NAMALWA (cell line): ENCODE measurements at places on chromosomes 7 and 10.

- no peak for DNase-seq
These were observed 78.2 kb upstream of the STEAP1B start for GRCh38 chr7:22578007-22578733.

GRCh38 chr7:74193054-74193453 lies 16.8 kb upstream of the LAT2 start:
- DNase-seq, result no peak

DNA sequence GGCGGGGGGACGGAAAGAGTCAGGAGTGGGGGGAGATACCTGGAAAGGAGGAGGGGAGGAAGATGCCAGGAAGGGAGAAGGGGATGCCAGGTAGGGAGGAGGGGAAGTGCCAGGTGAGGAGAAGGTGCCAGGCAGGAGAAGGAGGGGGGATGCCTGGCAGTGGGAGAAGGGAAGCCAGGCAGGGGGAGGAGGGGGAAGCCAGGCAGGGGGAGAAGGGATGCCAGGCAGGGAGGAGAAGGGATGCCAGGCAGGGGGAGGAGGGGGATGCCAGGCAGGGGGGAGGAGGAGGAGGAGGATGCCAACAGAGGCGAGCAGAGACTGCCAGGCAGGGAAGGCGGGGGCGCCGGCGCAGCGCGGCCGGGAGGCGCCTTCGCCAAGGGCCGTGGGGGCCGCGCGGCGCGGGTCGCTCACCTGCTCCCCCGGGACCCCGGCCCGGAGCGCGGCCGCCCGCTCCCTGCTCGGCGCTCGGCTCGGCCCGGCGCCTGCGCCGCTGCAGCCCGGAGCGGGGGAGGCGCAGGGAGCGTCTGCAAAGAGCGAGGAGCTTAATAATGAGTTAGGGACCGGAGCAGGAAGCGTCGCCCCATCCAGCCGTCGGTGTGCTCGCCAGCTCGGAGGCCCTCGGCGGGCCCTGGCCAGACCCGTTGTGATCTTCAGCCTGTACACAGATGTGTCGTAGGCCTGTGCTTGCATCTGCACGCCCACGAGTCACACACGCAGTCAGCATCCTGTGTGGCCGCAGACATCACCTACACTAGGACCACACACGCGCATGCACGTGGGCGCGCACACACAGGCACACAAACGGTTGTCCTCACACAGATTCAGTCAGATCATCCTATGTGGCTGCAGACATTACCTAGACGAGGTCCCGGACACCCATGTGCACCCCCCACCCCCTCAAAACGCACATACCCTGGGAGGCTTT lies 28.4 kb upstream of the SMARCD3 start:
- DNase-seq, result peak; percentile 75

DNA sequence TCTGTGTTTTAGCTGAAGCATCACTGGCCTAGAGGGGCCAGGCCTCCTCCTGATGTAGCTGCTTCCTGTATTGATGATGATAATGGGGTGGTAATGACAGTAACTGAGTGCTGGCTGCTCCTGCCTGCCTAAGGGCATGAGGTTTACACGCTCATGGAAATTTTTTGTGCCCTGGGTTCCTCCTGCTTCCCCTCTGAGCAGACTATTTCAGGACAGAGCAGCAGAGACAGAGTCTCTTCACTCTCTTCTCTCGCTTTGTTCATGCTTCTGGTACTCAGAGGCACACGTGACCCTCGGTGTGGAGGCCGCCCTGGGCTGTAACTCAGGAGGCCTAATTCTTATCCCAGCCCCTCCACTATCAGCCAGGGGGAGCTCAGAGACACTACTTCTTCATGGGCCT lies 27.9 kb downstream of the LRRC20 start:
- DNase-seq, result no peak

DNA sequence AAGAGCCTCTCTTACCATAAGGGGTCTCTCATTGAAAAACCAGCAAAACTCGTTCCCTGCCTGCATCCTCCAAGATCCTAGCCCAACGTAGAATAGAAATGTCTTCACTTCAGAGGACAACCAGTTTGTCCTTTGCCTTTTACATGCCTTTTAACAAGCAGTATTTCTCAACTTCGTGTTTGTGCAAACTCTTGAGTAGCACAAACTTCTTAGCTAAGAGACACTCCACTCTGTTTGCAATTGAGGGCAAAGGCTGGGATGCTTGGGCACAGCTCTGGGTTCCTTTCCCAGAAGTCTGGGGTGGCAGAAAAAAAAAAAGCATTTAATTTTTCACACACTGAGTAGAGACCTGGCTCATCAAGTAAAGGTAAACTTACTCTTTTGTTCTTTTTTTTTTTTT lies 19.5 kb upstream of the KCTD7 start:
- DNase-seq, result no peak

GRCh38 chr7:21054427-21055112 lies 267.9 kb upstream of the SP8 start:
- no peak for DNase-seq

GRCh38 chr7:28700790-28701203 lies 257.3 kb downstream of the TRIL start:
- DNase-seq, result no peak

DNA sequence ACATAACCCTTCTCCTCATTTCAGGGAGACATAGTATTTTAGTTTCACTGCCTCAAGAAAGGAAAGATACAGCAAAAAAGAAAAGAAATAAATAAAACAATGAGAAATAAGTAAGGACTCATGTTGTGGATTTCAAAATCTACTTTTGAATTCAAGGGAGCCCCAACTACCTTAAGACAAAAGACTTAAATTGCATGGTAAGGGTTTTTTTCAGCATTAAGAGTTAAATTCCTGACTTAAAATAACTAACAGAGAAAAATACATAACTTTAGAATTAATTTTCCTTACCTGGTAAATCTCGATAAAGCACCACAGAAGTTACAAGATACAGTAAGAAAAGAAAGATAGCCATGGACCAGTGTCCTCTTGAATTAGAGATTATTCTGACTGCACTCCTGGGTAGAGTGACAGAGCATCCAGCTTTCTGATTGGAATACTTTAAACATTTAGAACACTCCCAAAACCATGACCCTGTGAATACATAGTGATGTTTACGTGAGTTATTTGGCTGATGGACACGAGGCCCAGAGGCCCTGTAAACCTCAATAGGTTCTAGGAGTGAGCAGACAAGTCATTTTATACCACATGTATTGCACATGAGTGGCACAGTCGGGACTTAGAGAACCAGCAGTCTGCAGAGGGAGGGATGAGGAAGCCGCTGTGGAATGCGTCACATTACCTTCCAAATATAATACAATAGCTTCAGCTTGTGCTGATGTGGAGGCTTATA lies 292.5 kb upstream of the SEMA3C start:
- DNase-seq, result no peak

DNA sequence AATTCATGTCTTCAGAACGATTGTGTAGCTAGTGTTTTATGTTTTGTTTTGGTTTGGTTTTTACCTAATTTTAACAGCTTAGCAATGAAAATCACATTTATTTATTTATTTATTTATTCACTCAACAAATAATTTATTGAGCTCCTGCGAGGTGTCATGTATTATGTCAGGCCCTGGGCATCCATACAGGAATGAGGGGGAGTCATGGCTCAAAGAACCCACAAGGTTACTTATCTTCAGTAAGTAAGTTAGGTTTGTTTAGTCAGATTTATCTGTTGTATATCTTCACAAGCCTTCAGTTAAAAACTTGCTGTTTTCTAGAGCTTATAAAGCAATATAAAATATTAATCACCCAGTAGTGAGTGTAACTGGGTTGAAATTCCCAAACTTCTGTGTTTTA lies 45.4 kb downstream of the FOXP2 start:
- DNase-seq, result no peak

- DNase-seq, result no peak
These were observed 75.8 kb downstream of the PODXL start for GRCh38 chr7:131480384-131481315.

GRCh38 chr7:132041108-132041507 lies 484.7 kb upstream of the PODXL start:
- DNase-seq, result no peak

GRCh38 chr10:50503661-50504320 lies 120.0 kb downstream of the SGMS1 start:
- DNase-seq, result no peak

- DNase-seq, result no peak
These were observed 6.9 kb downstream of the SNX10 start for GRCh38 chr7:26298472-26299058.

- no peak for DNase-seq
These were observed 148.0 kb upstream of the NRP1 start for GRCh38 chr10:33482486-33482885.

- DNase-seq, result no peak
These were observed 181.4 kb upstream of the SMIM30 start for GRCh38 chr7:113299748-113300147.

- no peak for DNase-seq
These were observed 49.1 kb upstream of the ADCY1 start for GRCh38 chr7:45525057-45525456.

DNA sequence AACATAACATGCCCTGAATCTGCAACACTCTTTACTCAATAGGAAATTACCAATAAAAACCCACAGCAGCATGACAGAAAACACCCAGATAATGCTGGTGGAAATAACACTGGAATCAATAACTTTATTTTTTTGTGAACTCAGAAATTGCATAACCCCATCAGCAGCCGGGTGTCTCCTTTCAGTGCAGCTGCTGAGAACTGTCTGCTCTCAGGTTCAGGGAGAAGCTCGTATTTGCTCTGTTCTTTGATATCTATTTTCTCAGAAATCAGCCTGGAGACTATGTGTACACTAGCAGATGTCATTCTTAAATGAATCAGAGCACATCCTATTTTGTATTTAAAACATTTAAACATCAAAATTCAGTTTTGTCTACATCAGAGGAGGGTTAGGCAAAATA lies 506.0 kb downstream of the POM121L12 start:
- DNase-seq, result no peak

DNA sequence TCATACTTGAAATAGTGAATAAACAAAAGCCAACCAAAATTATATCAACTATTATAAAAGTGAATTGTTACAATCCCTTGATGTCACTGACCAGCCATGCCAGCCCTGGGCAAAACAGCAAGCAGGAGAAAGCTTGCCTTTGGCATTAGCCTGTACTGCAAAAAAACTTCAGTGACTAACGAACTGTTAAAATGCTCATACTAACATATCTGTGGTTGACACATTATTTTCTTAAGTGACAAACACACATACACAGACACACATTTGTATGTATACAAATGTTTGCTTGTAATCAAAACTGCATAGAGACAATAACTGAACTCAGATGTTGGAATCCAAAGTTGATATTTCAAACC lies 29.5 kb downstream of the CHCHD3 start:
- DNase-seq, result no peak

GRCh38 chr7:1137517-1138167 lies 22.4 kb downstream of the ZFAND2A start:
- DNase-seq, result no peak

GRCh38 chr7:114973147-114973546 lies 51.3 kb downstream of the MDFIC start:
- DNase-seq, result no peak

- DNase-seq, result no peak
These were observed 162.6 kb upstream of the GDF10 start for GRCh38 chr10:47137311-47137851.

GRCh38 chr10:31321396-31321941 lies 2.5 kb downstream of the ZEB1 start:
- DNase-seq, result peak; percentile 65

DNA sequence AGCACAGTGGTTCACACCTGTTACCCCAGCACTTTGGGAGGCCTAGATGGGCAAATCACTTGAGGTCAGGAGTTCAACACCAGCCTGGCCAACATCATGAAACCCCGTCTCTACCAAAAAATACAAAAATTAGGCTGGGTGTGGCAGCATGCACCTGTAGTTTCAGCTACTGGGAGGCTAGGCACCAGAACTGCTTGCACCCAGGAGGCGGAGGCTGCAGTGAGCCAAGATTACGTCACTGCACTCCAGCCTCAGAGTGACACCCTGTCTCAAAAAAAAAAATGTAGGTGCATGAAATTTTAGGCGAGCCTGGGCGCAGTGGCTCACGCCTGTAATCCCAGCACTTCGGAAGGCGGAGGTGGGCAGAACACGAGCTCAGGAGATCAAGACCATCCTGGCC lies 9.6 kb downstream of the BCL7B start:
- no peak for DNase-seq

GRCh38 chr7:139583826-139584553 lies 60.5 kb downstream of the CLEC2L start:
- no peak for DNase-seq

- DNase-seq, result no peak
These were observed 168.0 kb upstream of the AHR start for GRCh38 chr7:17130281-17131059.

DNA sequence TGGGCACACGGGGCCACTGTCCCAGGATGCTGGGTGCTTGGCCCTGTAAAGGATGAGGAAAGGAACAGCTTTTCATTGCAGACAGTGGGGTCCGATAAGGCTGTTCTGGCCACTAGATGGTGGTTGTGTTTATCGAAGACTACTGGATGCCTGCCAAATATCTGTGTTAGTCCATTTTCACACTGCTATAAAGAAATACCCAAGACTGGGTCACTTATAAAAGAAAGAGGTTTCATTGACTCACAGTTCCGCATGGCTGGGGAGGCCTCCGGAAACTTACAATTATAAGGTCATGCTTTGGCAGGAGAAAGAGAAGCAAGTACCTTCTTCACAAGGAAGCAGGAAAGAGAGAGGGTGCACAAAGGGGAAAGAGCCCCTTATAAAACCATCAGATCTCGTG lies 32.2 kb upstream of the GARS1 start:
- no peak for DNase-seq

GRCh38 chr7:6346581-6346980 lies 74.2 kb upstream of the CYTH3 start:
- no peak for DNase-seq

DNA sequence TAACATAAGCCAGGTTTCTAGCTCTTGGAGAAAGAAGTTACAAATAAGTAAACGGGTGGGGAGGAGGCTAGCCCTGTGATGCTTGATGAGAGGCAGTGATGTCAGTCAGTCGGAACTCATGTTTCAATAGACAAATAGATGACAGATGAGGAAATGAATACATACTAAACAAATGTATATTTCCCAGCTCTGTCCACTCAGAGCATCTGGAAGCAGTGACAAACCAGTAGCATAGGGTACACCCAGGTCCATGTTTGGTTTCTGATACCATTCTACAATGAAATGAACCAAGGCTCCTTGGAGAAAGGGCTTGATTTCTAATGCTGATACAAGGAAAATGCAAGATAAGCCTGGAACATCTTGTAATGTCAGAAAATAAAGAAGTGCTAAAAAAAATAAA lies 30.6 kb downstream of the PODXL start:
- DNase-seq, result no peak
